NCI-H1436 (cell line): ENCODE measurements at places on chromosomes 2 and 18.

DNA sequence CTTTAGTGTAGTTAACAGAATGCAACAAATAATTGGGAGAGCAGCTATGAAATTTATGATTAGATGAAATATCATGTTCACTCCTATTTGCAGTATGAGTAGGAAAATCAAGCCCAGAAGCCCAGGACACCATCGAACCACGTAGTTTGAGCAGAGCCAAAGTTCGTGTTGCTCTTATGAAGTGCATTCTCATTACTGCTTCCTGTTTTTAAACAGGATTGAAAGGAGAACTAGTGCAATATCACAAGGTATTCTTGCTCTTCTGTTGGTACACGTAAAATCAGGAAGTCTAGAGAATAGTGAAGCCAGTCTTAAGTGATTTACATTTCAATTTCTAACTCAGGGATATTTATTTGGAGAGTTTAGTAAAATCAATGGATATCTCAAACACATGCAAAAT is 21.1 kb downstream of the ARHGAP15 start:
- no peak for DNase-seq

DNA sequence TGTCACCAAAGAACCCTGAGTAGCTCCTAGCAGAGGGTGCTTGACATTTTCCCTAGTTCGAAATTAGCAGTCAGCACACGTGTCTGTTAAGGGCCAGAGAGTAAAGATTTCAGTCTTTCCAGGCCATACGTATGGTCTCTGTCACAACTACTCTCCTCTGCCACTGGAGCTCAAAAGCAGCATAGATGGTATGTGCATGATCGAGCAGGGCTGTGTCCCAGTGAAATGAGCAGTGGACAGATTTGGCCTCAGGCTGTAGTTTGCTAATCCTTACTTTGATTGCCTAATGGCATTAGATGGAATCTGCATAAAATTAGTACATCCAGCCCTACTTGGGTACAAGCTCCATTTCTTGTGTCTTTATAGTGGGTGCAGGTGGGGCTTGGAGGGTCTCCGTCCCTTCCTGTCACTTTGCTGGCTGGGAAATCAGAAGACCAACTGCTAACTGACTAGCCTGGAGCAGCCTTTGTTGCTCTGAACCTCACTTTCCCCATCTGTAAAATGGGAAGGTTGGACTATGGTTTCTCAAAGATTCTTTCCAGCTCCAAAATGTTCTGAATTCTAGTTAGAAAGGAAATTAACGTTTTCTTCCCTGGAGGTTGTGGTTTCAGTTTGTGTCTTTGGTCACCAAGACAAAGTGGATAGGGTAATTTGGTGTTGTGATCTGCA is 108.5 kb downstream of the GLI2 start:
- DNase-seq = no peak

DNA sequence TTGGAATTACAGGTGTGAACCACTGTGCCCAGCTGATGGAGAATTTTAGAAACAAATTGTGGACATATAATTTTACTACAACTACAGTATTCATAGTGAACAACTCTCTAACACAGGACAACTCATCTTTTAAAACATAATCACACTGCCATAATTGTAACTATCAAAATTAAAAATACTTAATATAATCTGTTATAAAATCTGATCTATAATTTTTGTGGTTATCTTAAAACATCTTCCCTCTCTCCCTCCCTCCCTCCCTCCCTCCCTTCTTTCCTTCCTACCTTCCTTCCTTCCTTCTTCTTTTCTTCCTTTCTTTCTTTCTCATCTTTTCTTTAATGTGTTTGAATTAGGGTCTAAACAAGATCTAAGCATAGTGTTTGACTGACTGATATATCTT is 577.7 kb downstream of the CNTNAP5 start:
- no peak for DNase-seq

GRCh38 chr2:217261452-217261851 is 401.6 kb upstream of the TNP1 start:
- no peak for DNase-seq

DNA sequence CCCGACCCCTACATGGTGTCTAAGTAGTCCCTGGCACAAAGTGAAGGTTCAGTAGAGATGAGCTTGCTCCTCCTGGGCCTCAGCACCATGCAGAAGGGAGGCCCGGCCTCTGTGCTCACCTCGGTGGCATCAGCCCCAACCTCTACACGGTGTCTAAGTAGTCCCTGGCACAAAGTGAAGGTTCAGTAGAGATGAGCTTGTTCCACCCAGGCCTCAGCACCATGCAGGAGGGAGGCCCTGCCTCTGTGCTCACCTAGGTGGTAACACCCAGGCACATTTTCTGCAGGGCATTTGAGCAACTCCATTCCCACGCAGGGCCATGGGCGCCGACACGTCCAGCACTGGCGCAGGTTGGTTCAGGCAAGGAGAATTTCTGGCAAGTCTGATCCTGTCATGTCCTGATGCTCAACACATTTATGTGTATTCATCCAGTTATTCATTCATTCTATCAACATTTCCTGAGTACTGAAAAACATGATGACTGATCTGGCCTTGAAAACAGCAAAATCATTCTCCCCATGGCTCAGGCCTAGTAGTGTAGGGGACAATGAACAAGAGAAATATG is 408.2 kb upstream of the MYT1L start:
- DNase-seq = no peak

DNA sequence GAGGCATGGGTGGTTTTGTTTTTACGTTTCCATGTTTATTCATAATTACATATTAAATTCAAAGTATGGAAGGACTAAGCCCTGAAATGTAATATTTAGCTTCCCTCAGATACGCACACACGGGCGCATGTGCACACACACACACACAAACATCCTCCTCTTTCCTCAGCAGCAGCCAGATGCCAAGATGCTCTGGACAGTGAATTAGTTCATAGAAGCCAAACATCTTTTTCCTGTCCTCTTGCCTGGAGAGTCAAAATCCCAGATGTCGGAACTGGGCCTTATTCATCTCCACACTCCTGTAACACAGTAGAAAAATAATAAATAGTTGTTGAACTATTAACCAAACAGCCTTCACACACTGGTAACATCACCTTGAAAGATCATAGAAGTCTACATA is 273.1 kb downstream of the SP3 start:
- DNase-seq = no peak

DNA sequence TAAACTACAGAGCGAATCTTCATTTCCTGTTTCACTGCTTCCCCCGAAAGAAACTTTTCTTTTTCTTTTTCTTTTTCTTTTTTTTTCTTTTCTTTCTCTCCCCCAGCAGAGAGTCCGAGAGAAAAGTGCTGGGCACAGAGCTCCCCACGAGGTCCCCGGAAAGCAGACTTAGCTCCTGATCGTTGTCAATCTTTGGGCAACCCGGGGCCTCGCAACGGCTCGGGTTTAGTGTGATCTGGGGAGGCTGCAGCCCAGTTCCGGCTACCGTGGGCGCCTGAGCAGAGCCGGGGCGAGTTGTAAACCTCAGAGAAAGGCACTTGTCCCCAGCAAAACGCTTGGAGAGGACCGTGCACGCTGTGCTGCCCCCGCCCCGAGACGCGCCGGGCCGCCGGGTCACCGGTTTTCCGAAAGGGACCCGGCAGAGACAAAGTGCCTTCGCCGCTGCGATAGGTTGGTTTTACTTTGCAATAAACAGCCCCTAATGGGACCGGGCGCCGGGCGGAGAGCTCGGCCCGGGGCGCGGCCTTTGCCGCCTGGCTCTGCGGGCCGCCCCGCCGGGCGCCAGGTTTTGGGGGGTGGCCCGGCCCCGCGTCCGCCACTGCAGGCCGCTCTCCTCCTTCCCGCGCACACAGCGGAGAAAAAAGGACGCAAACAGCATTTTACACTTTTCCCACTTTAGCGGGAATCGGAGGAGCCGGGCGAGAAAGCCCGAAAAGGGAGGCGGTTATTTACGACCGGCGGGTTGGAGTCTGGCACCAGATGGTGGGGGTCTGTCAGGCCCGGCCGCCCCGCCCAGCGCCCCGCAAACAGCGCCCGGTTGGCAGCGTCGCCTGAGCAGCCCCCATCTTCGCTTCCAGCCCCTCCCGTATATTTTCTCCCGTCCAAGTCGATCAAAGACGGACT is 136.0 kb downstream of the INSIG2 start:
- no peak for DNase-seq

- no peak for DNase-seq
Measured at GRCh38 chr18:9521770-9522169, 46.5 kb downstream of the RALBP1 start.

- DNase-seq = no peak
Measured at GRCh38 chr2:158497486-158497885, 40.7 kb downstream of the PKP4 start.

GRCh38 chr2:234823877-234824376 is 127.9 kb upstream of the SH3BP4 start:
- no peak for DNase-seq

GRCh38 chr2:31863867-31864266 is 146.9 kb downstream of the MEMO1 start:
- DNase-seq = no peak

- DNase-seq = no peak
Measured at GRCh38 chr18:22088996-22089640, 80.3 kb upstream of the GATA6 start.

GRCh38 chr2:138329591-138329990 is 172.0 kb upstream of the SPOPL start:
- DNase-seq = no peak

DNA sequence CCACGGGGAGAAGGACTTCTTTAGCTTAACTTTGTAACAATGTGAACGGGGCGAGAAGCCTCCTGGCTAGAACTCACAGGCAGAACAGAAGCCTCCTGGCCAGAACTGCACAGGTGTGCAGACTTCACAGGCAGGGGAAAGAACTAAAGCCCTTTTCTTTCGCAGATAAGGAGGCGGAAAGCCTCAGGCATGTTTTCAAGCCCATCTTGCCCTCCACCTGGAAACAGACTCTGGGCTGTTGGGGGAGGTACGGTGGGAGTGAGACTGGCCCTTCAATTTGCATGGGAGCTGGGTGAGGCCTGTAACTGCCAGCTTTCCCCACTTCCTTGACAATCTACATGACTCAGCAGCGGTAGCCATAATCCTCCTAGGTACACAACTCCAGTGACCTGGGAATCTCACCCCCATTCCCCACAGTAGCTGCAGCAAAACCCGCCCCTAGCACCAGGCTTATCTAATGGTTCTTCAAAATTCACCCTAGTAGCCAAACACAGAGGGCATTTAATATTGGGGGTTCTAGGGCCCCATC is 22.9 kb upstream of the ABCA12 start:
- DNase-seq = no peak

DNA sequence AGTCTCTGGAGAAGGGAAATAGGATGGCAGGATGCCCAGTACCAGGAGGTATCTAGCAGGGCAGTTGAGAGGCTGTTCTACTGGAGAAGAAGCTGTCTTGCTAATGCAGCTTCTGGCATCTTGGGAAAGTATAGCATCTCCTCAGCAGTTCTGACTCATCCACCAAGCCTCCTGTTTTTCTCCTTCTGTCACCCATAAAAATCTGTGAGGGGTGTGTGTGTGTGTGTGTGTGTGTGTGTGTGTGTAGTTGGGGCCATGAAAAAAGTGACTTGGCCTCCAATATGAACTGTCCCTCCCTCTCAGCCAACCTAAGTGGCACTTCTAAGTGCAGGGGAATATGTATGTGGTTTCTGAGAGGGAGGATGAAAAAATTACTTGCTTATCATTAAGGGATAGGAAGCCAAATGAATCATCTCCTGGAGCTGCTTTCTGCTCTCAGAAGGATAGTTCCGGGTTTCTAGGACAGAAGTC is 83.9 kb downstream of the CBLN2 start:
- DNase-seq = no peak

DNA sequence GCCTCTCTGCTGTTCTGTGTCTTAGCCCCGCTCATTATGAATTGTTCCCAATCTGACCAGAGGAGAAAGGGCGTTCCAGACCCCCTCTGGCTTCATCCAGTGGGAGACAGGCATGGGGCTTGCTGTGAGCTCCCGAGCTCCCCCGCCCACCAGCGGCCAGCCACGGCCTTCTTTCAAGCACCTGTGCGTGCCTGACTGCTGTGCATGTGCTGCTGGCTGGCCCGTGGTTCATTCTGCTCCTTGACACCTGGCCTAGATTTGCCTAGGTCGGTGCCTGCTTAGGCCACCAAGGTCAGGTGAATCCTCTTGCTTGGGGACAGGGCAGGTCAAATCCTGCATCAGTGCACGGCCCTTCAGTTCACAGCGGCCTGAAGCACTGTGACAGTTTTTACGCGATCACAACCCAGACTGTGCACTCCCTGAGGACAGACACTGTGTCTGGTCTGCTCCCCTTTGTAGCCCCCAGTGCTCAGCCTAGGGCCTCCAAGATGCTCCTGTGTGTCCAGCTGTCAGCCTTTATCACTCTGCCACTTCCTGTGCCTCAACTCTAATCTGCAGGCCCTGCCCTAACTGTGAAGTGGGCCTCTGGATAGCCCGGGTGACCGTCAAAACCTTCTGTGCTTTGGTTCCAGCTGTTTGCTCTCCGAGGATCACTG is 3.6 kb upstream of the LPIN1 start:
- DNase-seq = no peak

DNA sequence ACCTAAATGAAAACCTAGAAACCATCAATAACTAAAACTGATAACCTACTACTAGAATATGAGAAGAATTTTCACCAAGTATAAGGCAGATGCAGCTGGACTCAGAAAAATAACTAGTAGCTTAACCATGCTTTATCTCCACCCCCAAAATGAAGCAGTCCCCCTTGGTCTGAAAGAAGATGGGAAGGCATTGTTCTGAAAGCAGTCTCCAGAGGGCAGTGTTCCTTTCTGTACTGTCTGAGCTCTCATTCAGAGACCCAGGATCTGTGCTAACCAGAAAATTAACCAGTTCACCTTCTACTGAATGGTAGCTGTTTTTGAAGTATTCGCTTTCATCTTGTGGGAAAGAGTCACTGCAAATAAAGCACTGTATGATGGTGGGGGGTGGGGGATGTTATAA is 273.0 kb downstream of the PDE11A start:
- DNase-seq = no peak

- no peak for DNase-seq
Measured at GRCh38 chr2:109138449-109138848, 9.4 kb downstream of the SH3RF3 start.

DNA sequence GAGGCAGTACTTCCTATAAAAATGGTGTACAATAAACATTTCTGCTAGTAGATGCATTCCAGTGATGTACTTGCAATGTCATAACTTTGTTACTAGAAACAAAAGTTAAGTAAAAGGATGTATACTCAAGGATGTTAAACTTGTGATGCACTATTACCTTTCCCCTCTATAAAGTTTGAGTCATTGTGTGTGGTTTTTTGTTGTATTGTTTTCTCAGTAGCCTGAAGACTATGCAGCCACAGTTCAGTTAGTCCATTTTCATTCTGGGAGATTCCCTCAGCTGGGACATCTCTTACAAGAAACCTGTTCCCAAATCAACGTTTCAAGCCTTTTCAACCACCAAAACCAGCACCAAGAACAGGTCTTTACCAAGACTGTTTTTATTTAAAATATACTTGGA is 5.6 kb downstream of the ATP5MC3 start:
- DNase-seq = no peak
